GM12865 (cell line): ENCODE measurements at places on chromosomes 3 and 15.

DNA sequence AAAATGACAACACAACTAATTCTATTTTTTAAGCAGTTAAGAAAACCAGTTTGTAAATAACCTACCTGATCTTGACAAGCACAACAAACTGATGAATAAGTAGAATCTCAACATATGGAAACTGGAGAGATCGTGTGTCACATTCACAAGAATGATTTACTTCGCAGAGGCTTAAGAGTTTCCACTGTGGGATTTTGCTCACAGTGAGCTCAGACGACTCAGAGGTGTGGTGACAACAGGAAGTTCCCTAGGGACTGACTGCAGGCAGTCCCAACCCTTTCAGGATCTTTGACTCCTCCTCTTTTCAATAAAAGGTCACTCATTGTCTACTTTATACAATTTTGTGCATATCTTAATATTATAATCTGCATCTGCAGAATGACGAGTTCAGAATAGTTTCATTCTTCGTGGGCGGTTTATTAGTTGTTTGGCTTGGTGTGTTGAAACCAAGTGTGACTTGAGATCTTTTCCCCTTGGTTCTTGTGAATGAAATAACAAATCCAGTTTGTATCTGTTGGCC, at the start of gene LIPH:
Gene LIPH, minus strand, starts transcription at position 231 of the 520 bp plus-strand sequence. Its CDS starts 117 bp downstream, at position 114.
- peak; percentile 91 for DNase-seq

GRCh38 chr3:180048103-180048502, 11.4 kb upstream of the PEX5L start:
- peak; percentile 29 for DNase-seq

DNA sequence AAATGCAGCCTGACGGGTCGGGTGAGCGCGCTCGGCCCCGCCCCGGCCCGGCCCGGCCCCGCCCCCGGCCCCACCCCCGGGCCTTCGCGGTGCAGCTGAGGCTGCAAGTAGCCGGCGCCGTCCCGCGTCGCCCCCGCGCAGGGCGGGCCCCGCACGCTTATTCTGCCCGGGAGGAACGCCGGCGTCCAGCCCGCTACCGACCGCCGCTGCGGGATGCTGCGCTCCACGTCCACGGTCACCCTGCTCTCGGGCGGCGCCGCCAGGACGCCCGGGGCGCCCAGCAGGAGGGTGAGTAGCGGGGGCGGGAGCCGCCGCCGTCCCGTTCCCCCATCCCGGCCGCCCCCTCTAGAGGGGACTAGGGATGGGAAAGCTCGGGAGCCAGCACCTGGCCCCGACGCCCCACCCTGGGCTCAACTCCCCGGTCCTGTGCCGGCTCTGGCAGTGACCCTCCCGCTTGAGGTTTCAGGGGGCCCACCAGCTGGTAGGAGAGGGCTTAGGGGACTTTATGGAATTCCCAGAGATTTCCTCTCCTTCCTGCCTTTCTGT, at the start of gene MYZAP:
Gene MYZAP, plus strand, starts transcription at position 83 of the 546 bp plus-strand sequence. Its CDS starts 131 bp downstream, at position 214.
- DNase-seq, result no peak

GRCh38 chr3:77686560-77686959, 646.7 kb downstream of the ROBO2 start:
- DNase-seq, result no peak

DNA sequence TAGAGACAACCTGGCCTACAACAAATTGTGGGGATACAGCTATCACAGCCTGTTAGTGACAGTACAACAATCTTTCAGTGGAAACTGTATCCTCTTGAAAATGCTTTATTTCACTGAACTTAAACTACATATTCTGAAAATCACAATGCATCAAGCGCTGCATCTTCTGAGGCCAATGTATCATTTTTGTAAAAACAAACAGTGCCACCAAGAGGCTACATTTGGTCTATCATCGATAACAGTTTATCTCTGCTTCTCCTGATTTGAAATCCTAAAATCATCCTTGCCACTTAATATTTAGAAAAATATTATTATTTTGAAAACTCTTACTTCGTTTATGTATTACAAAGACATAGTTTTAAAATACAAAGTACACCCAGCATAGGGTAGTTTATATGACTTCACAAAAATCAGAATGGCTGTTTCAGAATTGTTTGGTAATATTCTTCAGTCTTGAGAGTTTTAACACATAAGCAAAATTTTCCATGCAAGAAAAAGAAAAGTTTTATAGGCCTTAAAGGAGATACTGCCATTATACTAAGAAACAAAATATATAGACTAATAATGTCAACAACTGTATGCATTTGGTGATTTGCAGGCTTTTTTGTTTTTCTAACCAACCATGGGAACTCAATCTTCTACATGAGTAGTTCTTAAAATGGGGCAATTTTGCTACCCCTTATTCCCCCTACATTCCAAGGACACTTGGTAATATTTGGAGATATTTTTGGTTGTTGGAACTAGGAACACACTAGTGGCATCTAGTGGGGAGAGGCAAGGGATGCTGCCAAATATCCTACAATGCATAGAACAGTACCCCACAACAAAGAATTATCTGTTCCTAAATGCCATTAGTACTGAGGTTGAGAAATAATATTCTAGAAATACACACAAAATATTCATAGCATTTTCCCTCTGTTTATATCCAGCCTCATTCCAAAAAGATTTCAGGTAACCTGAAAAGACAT, 42.3 kb downstream of the WDR72 start:
- no peak for DNase-seq
